Vein endothelial cell (primary cell): ENCODE measurements at places on chromosomes 4 and X. TPM values are rescaled to one million over a fixed set of nuclear protein-coding genes. Genes with fewer than 3 reads are reported as not detected.

Gene RNF175
- total RNA-seq: 0.10 TPM in 1 of 2 replicates, not detected in the other

Gene F8A2
- not detected in 2 replicates for total RNA-seq

Gene DMRTC1
- total RNA-seq: not detected in 2 replicates

Gene NEXMIF
- 0.10 TPM in 1 of 2 replicates, not detected in the other for total RNA-seq

Gene ARR3
- total RNA-seq: not detected in 2 replicates

Gene SLC34A2
- under 0.01 TPM in 1 of 2 replicates, not detected in the other for total RNA-seq

Gene XAGE2
- not detected in 2 replicates for total RNA-seq

Gene XK
- under 0.01 and 0.10 TPM in 2 replicates for total RNA-seq

Gene PABPC1L2B
- not detected in 2 replicates for total RNA-seq

Gene CD38
- total RNA-seq: 0.48 and 0.98 TPM in 2 replicates

Gene LGI2
- total RNA-seq: not detected in 2 replicates

Gene PLXNB3
- 11.0 and 11.4 TPM in 2 replicates for total RNA-seq

Gene FRMPD4
- under 0.01 TPM in 1 of 2 replicates, not detected in the other for total RNA-seq

Gene CLCN4
- 14.0 and 15.3 TPM in 2 replicates for total RNA-seq

Gene CXorf49B
- total RNA-seq: not detected in 2 replicates

Gene DGAT2L6
- not detected in 2 replicates for total RNA-seq

Gene CRMP1
- not detected in 2 replicates for total RNA-seq

Gene XAGE1A
- total RNA-seq: not detected in 2 replicates

Gene CXCR3
- not detected in 2 replicates for total RNA-seq

Gene MAGEA8
- total RNA-seq: not detected in 2 replicates

Gene IL3RA
- 22.4 and 25.2 TPM in 2 replicates for total RNA-seq

Gene LRCH2
- total RNA-seq: 4.9 and 5.0 TPM in 2 replicates

Gene ATOH1
- not detected in 2 replicates for total RNA-seq
